Activated naive CD4-positive, alpha-beta T cell treated with anti-CD3 and anti-CD28 coated beads, Interleukin-2, amount 10 ng/mL, durations not matched to agents 7 days and 5 days (primary cell): ENCODE measurements at places on chromosomes 11 and 22.
A peak's percentile ranks its signal among the peaks of the same experiment; 100 is the strongest.

DNA sequence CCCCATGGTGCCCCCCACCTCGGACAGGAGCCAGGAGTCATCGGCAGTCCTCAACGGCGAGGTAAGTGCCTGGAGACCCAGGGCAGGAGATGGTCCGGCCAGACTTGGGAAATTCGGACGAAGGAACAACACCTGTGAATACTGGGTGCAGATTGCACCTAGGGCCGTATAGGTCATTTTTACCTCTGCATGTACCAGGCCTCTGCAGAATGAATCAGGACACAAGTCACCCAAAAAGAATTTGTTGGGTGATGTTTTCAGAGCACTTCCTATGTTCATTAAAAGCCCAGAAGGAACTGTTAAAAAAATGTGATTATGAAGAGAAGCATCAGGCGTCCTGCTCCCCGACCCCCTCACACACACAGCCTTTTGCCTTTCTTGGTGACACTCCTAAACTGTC, 93.9 kb downstream of the C11orf91 start:
- no peak for DNase-seq

DNA sequence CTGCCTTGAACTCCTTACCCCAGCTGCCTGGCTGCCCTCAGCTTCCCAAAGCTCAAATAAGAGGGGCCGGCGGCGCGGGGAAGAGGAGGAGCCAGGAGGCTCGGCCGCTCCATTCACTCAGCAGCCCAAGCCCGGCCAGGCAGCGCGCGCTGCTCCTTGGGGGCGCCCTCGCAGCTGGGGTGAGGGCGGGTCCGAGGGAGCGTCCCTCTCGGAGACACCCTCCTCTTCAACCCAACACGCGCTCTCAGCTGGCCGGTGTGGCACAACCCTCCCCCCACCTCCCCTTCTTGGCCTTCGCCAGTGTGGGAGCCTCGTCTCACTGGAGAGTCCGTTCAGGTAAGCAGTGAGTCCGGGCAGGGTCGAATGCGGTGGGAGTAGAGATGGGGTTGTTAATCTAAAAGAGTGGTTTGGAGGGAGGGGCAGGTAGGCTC, at the start of gene WT1:
TSS of gene WT1 (minus strand) at position 29 of the 431 bp plus-strand sequence.
- DNase-seq = no peak

DNA sequence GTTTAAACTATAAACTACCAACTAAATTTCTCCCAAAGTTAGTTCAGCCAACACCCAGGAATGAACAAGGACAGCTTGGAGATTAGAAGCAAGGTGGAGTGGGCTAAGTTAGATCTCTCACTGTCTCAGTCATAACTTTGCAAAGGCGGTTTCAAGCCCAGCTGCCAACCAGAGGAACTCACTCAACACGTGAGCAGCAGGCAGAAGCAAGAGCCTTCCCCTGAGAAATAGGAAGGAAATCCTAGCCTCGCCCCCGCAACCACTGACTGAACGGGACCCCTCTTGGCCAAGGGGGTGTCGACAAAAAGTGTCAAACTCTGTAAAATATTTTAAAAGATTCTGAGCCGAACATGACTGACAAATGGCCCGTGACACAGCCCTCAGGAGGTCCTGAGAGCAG, 4.4 kb upstream of the KRTAP5-9 start:
- DNase-seq = no peak

DNA sequence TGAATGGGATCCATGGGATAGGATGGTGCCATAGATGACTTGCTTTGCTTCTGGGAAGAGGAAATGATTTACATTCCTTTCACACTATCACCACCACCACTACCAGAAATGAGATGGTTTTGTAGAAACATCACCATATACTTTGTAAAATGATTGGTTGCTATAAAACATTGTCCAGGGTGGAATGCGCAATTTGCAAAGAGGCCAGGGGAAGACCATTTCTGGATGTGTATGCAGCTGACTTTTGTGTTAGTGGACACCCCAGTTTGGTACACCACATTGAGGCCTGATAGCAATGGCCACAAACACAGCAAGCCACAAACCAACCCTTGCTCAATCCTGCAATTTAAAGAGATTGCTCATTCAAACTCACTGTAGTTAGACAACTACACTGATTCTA, 56.7 kb upstream of the RCN1 start:
- no peak for DNase-seq

DNA sequence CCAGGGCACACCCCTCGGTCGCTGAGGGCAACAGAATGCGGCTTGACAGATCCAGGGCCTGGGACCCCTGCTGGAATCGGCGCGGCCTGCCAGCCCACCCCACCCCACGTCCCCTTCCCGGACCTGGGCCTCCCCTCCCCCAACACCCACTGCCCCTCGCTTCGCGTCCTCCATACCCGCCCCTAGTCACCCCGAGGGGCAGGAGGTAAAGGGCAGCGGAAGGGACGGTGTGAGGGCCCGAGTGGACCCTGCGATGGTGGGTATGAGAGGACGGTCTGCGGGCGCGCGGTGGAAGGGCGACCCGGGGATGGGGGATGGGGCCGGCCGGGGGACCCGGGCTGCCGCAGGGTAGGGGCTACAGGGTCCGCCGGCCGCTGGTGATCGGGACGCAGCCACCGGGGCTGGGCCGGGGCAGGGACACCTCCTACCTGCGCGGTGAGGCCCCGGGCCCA, 311 bp downstream of the APBB1 start:
- DNase-seq = peak; percentile 43

GRCh38 chr11:108346451-108346850, 120.9 kb downstream of the C11orf65 start:
- no peak for DNase-seq

- no peak for DNase-seq
Observed at GRCh38 chr11:71114124-71114851, 138.1 kb downstream of the SHANK2 start.

DNA sequence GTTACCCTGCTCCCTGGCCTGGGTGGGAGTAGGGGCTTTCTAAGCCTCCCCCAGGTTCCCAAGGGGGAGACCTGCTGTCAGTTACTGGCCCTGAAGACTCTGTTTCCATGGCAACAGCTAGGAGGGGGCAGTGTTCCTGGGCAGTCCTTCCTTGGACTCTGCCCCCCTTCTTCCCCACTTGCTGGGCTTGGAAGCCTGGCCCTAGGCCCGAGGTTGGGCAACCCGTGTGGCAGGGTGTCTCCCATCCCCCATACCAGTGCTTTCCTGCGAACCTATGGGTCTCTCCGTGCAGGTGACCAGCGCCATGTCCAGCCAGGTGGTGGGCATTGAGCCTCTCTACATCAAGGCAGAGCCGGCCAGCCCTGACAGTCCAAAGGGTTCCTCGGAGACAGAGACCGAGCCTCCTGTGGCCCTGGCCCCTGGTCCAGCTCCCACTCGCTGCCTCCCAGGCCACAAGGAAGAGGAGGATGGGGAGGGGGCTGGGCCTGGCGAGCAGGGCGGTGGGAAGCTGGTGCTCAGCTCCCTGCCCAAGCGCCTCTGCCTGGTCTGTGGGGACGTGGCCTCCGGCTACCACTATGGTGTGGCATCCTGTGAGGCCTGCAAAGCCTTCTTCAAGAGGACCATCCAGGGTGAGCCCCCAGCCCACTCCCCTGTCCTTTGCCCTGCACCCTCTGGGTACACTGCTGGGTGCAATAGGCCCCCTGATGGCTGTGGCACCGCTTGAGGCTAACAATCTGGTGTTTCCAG, 1.7 kb downstream of the ESRRA start:
- DNase-seq = no peak

DNA sequence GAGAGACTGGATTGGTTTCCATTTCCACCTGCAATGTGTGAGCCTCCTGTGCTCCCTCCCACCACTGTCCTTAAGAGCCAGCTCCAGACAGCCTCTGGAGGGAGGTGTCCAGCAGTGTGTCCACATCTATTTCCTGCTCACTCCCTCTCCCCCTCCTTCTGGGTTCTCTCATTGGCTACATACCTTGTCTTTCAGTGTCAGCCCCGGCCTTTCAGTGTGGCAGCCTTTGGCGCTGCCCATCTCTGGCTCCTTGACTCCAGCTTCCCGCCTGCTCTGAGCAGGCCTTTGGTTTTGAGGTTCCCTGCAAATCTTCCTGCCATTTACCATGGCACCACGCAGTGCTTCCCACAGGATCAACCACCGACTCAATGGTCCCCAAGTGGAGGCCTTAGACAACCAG, 19.0 kb upstream of the PTPRJ start:
- no peak for DNase-seq

GRCh38 chr11:75576499-75576918, 14.5 kb downstream of the SERPINH1 start:
- no peak for DNase-seq

- DNase-seq = no peak
Observed at GRCh38 chr11:79244241-79244772, 196.5 kb downstream of the TENM4 start.

- no peak for DNase-seq
Observed at GRCh38 chr11:94796863-94797262, 28.7 kb downstream of the AMOTL1 start.

DNA sequence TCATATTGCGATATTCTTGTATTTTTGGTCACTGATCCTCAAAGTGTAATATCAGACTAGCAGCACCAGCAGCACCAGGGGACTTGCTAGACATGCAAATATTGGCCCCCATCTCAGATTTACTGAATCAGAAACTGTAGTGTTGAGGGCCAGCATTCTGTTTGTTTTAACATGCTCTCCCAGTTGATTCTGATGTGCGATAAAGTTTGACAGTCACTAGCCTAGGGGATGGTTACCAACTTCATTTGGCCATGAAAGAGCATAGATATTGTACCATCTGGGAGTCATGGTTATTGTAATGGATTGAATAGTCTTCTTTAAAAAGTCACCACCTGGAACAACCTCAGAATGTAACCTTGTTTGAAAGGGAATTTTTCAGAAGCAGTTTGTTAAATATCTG, 1090.4 kb upstream of the RAG2 start:
- DNase-seq = no peak

- DNase-seq = no peak
Observed at GRCh38 chr11:72739240-72740059, 12.8 kb downstream of the ARAP1 start.

DNA sequence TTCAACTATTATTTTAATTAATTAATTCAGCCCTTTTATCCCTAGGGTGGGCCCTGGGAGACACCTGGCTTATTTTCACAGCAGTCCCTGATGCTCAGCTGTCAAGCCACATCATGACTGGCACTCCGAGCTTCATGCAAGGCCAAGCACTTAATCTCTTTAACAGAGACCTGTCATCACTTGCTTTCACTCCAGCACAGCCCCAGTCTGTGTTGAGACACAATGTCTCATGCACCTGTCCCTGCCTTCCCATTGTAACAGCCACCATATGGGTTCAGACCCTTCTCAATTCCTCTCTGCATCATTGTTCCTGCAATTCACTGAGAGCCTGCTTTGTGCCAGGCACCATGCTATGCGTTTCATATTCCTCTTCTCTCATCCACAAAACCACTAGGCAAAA, 222.2 kb upstream of the TENM4 start:
- DNase-seq = no peak
